ENCODE measurements at places on chromosomes 12 and 14.

DNA sequence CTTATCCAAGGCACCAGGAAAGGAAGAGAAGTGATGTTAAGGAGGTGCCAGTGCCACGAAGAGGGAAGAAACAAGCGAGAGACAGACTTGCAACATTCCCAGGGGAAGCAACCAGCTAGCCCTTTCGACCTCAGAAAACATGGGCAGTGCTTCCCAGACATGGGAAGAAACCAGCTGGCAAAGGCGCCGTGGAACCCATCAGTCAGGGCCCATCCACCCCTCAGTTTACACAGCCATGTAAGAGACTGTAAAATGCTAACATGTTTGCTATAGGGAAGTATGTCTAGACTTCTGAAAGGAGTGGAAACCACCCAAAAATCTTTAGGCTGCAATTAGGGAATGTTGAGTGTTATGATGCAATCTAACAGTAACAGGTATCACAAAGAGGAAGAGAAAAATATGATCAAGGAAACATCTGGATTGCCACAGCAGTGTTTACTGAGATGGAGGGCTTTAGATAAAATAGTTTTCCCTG, 26.3 kb downstream of the ANAPC5 start:
- DNase-seq: peak; percentile 9

GRCh38 chr12:53425515-53426150, 2.0 kb downstream of the AMHR2 start:
- DNase-seq: no peak

DNA sequence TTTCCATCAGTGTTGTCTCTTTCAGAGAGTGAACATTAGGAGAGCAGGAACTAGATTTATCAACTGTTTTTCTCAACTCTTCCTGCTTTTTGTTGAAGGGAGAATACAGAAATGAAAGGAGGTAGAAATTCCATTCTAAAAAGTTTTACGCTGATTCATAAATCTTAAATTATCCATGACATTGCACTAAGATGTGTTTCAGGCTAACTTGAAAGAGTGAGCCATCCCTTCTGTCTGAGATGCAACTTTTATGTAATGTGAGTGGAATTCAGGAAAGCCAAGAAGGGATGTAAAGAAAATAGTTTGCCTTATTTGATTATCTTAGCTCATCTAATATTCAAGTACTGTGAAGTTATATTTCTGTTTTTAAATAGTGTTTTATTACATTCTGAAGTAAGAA, 349.5 kb upstream of the RGS6 start:
- no peak for DNase-seq

- DNase-seq: no peak
Measured at GRCh38 chr12:111166779-111167540, 201.9 kb downstream of the PHETA1 start.

DNA sequence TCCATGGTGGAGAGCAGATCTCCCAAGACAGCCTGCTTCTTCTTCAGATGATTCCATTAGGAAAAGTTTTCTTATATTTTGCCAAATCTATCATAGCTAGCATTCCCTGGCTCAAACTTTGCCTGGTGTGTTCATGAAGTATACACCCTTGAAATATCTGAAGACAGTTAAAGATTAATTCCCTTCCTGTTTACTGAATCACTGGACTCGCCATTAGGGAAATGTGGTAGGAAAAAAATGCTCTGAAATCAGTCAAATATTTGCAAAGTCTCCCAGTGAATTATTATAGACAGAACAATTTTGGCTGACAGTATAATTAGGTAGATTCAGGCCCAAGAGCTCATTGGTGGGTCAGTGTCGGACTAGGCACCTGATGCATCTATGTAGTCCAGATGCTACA, 86.5 kb downstream of the PDZRN4 start:
- DNase-seq: no peak

GRCh38 chr14:68566075-68566474, 226.8 kb downstream of the ZFP36L1 start:
- DNase-seq: no peak

DNA sequence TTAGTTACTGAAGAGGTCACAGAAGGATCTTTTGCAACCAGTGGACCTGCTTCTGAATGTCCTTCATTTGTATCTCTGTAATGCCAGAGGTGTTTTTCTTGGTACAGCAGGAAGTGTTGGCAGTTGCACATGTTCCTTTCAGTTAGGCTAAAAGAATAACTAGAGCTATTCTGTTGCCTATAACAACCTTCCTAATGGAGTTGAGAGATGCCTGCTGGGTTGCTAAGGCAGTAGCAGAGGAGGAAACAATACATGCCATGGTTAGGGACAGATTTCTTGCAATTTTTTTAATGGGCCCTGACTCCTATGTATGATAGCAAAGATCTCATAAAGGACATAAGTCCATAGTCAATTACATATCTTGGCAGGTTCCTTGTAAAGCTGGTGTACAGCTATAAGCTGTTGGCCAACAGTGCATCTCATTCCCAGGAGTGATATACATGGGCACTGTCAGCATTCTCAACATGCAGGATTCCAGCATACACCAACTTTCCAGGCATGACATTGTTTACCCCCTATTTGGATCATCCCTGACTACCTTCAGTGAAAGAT, 556.6 kb downstream of the CCER1 start:
- DNase-seq: no peak

Measured in dermis blood vessel endothelial cell (primary cell).